Right ventricle myocardium superior (tissue), 1 donor: ENCODE measurements at places on chromosomes 2 and 18.
A peak's percentile ranks its signal among the peaks of the same experiment; 100 is the strongest.

- no peak for DNase-seq
These were observed 150.1 kb downstream of the ANTXR1 start for GRCh38 chr2:69163109-69163508.

GRCh38 chr2:60852282-60852860, 29.0 kb upstream of the REL start:
- DNase-seq, result peak; percentile 47

GRCh38 chr2:130972410-130972809, 120.8 kb downstream of the FAM168B start:
- DNase-seq, result no peak

GRCh38 chr2:173271135-173271534, 83.5 kb upstream of the CDCA7 start:
- no peak for DNase-seq

DNA sequence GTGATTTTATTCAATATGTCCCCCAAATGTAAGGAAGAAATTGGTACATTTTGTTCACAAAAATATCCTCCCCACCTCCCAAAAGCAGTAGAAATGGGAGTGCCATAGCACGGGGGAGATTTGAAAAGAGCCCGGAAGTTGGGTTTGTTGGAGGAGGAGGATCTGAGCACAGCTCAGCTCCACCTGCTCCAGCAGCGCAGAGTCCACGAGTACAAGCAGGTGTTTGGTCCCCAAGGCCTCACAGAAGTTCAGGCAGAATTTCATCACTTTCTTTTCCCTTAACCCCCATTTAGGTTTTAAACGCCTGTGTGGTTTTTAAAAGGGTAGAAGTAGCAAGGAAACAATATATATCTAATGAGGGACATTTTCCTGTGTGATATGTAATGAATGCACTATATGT, 56.0 kb downstream of the TRAPPC12 start:
- DNase-seq, result no peak

- no peak for DNase-seq
These were observed 218.2 kb downstream of the RBM43 start for GRCh38 chr2:151043484-151043883.

DNA sequence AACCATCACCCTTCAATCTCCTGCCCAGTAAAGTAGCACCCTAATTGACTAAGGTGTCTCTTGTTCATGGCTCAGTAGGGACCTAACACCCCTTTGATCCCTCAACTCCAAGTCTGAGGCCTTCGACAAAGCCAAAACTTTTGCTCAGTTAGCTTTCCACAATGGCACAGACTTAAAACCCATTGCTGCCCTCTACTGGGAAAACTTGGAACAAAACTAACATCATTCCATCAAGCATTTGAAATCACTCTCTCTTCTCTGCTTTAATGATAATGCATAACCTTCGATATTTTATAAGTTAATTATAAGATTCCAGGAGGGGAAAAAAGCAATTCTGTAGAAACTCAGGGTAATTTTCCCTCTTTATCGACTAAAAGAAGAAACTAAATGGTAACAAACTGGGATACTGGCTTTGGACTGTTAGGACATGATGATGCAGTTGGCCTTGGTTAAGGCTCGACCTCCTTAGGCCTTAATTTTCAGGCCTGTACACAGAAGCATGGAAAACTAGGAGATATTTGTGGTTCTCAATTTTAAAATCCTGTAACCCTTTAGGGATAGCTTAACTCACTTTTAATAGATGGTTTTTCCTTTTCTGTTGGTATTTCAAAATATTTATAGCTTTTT, 127.8 kb downstream of the STK39 start:
- no peak for DNase-seq

GRCh38 chr2:211812587-211812986, 726.0 kb downstream of the ERBB4 start:
- no peak for DNase-seq

DNA sequence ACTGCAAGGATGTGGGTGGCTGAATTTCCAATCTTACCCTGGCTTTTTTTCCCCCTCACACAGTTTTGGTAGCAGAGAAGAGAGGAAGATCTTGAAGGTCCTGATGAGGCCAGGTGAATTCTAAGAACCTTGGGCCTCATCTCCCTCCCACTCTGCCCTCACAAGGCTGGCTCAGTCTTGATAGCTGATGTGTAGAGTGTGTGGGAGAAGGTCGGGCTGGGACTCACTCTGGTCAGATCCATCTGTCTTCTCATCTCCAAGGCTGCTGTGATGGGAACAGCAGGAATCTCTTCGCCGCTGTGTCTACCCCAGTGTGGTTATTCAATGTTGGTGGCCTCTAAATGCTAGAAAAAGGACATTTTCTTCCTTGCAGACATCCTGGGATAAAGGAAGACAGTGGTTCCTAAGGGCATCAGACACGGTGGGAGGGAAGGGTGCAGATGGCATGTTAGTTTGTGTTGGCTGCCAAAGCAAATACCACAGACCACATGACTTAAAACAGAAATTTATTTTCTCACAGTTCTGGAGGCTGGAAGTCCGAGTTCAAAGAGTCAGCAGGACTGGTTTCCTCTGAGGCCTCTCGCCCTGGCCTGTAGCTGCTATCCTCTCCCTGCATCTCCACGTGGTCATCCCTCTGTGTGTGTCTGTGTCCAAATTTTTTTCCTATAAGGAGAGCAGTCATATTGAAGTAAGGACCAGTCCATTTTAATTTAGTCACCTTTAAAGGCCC, 37.6 kb upstream of the MGAT4A start:
- DNase-seq, result no peak

DNA sequence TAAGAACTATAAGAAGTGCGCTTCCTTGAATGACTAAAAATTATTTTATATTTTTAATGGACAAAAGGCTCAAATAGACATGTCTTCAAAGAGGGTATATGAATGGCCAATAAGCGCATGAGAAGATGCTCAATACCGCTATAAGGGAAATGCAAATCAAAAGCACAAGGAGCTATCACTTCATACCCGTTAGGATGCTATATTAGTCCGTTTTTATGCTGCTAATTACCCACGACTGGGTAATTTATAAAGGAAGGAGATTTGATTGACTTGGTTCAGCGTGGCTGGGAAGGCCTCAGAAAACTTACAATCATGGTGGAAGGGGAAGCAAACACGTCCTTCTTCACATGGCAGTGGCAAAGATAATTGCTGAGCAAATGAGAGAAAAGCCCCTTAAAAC, 20.5 kb upstream of the PPP4R1 start:
- no peak for DNase-seq
